Fibroblast of pulmonary artery (primary cell): ENCODE measurements at places on chromosomes 5 and 9.
A peak's percentile ranks its signal among the peaks of the same experiment; 100 is the strongest.

- peak; percentile 70 for DNase-seq
Measured at GRCh38 chr9:133990366-133991213, 1.5 kb downstream of the VAV2 start.

DNA sequence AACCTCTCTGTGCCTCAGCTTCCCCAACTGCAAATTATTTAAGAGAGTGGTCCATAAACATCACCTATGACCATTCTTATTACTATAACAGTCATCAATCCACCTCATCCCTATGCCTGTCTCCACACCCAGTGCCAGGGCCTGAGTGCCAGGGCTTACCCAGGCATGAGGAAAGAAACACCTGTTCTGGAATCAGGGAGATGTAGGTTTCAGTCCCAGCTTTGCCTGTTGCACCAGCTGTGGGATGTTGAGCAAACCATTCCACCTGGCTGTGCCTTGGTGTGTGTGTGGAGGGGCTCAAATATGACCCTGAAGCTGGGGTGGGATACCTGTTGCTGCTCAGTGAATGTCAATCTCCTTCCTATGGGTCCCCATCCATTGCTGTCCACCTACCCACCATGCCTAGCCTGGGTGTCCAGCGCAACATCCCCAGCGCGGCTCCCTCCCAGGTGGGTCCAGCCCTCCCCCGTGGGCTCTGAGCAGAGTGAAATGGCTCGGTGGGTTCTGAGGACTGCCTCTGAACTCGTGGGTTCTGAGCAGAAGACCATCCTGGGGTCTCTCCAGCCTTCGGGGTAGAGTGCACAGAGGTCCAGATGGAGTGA lies 16.3 kb downstream of the AKNA start:
- no peak for DNase-seq

DNA sequence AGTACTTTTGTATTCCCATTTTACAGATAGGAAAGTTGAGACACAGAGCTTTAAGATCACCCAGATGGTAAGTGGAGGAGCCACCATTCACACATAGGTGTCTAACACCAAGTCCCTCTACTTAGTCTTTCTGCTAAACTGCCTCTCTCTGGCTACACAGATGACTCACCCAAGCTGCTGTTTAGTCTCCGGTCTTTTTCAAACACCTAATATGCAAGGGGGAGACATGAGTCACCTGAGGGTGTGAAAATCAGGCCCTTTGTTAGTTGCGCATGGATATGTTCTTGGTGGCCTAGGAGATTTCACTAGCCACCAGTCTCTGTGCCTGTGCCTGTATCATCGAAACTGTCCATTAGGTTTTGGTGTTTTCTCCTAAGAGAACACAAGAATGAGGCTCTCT lies 117.8 kb downstream of the MAST4 start:
- peak; percentile 38 for DNase-seq

DNA sequence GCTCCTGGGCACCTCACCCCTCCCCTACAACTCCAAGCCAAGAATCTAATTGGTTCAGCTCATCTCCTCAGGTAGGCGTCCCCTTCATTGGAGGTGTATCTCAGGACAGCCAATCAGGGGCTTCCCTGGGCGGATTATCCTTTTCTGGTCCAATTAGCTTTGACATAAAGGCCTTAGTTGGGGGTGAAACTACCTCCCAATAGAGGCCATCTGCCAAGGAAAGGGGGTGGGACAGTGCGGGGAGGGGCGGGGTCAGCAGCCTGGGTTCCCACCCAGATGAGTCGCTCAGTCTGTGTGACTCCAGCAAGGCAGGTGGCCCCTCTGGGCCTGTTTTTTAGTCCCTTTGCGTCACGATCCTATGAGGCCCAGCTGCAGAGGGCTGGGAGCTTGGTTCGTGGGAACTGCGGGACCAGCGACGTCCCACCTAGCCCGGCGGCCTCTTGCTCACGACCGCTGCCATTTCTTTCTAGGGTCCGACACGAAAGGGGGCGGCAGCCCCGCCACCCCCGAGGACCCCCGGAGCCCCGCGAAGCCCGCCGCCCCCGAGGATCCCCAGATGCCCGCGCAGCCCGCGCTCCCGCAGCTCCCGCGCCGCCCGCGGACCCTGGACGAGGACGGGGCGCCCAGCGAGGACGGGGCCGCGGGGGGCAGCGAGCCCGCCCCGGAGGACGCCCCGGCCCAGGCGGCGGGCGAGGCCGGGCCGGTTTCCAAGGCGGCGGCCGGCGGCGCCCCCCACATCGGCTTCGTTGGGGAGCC lies 8.9 kb downstream of the PRRT1B start:
- no peak for DNase-seq

GRCh38 chr5:134524826-134525682 lies at the start of gene JADE2:
Gene JADE2, plus strand, starts transcription at chr5:134525670. Its CDS starts 10,188 bp downstream, at chr5:134535858.
- peak; percentile 81 for DNase-seq

DNA sequence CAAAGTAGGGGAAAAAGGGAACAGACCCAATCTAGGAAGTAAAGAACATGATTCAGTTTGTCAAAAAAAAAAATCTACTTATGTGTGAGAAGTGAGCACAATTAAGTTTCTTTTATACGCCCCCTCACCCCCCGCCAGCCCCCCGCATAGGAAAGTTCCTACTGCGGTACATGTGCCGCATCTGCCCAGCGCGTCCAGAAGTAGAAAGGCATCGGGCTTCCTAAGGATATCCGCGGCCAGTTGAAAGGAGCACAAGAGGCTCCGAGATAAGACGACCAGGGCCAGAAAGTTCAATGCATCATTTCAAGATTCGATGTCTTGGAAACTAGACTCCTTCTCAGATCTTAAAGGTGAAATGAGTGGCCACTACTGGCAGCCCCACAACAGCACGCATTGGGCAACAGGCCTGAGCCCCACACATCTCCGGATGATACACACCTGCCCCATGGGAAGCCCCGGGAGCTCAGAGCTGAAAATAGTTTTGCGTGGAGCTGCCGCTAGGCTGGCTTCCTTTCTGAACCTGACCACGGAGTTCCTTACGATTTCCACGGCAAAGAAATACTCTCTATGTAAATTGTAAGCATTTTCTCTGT lies 203.9 kb downstream of the RAB3C start:
- no peak for DNase-seq

GRCh38 chr5:142959683-142960657 lies 189.8 kb downstream of the ARHGAP26 start:
- DNase-seq: peak; percentile 67

- peak; percentile 13 for DNase-seq
Measured at GRCh38 chr5:167626341-167627123, 664.9 kb upstream of the WWC1 start.

DNA sequence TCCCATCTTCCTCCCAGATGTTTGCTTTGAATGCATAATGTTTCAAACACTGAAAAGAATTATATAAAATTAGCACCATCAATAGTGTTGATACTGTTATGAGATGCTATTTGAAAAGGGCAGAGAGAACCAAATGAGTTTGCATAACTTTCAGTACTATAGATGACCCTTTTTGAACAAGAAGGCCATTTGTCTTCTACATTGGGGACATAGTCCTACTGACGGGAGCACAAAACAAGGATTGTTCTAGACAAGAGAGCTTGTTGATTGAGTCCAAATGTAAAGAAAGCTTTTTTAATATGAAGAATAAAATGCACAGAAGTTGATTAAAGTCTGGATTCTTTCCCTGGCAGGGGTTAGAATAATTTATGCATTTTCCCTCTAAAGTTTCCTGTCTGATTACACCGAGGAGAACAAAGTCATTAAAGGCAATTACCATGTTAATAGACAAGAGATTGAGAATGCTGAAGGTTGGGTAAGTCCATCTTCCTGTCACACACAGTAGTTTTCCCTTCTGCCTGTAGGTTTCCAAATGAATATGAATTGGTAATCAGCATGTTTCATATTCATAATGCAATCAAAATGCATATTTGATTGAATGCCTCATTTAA lies 32.8 kb upstream of the ADCY2 start:
- DNase-seq: no peak

DNA sequence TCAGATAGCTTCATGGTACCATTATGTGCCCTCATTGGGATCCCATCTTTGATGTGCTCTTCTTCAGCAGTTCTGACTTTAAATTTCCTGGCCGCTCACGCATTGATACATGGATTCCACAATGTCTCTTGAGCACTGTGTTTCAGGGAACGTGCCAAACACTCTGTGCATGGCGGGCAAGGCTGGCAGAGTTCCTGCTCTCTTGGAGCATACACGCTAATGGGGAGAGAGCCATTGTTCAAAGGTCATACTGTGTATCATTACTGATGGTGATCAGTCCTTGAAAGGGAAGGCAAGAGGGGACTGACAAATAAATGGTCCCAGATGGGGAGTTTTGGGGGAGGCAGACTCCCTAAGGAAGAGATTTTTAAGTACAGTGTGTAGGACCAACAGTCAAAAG lies 52.3 kb downstream of the AMBP start:
- DNase-seq: no peak

DNA sequence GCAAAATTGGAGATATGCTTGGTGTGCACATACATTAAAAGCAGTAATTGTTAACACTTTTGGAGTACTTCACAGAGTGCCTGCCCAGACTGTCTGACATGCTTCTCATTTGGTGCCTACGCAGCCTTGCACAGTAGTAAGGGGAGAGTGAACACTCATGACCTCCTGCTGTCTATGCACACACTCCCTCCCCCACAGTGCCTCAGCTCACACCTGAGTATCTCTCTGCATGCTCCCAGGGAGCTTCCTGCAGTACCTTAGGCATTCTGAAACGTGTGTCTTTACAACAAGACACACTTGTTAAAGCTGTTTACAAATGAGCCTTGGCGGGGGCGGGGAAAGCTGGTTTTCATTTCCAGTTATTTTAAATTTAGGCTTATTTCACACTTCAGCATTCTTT lies 18.0 kb downstream of the MAP3K1 start:
- DNase-seq: no peak

DNA sequence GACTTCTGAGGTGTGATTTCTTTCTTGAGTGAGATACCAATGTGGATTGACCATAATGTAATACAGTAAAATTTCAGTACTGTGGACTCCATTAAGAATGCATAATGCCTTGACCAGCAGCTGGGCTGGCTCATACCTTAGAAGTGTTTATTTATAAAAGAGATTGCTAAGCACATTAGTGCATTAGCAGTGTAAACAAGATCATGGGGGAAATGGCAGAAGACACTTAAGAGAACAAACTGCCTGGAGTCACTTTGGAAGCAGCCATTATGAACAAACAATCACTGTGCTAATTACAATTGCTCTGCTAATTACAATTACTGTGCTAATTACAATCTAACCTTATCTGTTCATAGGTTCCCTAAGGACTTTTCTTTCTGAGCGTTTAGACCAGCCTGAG lies 104.2 kb downstream of the TRIM32 start:
- no peak for DNase-seq

DNA sequence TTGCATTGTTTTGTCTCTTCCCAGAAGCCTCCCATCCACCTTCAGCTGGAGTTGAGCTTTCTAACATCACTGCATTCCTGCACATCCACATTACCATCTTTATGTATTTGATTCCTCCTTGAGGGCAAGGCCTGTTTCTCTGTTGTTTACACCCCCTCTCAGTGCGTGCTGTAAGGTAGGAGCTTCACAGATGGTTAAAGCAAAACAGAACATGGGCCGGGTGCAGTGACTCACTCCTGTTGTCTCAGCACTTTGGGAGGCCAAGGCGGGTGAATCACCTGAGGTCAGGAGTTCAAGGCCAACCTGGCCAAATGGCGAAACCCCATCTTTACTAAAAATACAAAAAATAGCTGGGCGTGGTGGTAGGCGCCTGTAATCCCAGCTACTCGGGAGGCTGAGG lies 110.9 kb downstream of the KCNIP1 start:
- DNase-seq: no peak

DNA sequence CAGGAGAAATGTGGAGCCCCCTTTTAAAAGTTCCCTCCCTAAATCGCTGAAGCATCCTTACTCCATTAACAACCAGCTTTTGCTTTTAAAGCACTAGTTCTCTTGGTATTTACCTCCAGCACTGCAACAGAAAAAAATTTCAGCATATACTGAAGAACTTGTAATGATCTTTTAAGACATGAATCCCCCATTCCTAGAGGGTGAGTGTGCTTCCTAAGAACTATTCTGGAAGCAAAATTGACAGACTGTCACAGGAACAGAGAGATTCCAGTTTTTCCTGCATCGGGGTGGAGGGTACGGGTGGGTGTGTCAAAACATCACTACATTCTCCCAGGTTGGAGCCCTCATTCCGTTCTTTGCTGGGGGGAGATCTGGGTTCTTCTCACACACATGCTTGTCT lies 151.9 kb downstream of the EBF1 start:
- peak; percentile 9 for DNase-seq

GRCh38 chr9:135127718-135128670 lies 40.5 kb downstream of the OLFM1 start:
- no peak for DNase-seq

DNA sequence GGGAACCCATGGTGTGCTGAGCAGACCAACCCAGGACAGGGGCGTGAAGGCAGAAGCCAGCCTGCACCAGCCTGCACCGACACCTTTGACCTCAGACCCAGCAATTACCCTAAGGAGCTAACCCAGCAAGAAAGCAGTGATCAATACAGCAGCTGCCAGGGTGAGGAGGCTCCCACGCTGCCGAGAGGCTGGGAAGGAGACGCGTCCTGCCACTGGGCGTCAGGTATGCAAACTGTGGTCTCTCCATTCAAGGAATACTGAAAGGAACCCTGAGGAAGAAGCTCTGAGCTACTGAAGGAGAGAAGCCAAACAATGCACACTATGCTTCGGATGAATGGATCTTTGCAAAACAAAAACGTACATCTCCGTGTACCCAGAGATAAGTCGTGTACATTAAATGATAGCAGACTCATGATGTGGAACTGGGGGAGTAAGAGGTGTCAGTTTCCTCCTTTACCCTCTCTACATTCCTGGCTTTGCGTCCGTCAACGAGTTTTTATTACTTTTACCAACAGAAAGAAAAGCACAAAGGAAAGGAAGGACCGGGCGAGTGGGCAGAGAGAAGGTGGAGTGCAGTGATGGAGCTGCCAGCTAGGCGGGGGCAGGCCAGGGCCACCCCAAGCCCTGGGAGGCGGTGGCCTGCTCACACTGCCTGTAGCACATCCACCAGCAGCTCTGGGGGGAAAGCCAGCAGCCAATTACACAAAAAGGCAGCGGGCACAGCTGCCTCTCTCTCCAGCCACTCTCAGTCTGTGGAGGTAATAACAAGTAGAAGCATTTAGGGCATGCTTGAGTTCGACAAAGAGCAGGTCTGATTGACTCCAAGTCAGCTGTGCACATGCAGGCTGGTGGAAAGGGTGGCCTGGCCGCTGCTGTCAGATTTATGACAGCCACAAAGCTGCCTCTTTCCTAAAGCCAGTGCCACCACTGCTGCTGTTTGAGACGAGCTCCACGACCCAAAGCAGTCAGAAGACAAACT lies 29.3 kb downstream of the RASGEF1C start:
- no peak for DNase-seq

DNA sequence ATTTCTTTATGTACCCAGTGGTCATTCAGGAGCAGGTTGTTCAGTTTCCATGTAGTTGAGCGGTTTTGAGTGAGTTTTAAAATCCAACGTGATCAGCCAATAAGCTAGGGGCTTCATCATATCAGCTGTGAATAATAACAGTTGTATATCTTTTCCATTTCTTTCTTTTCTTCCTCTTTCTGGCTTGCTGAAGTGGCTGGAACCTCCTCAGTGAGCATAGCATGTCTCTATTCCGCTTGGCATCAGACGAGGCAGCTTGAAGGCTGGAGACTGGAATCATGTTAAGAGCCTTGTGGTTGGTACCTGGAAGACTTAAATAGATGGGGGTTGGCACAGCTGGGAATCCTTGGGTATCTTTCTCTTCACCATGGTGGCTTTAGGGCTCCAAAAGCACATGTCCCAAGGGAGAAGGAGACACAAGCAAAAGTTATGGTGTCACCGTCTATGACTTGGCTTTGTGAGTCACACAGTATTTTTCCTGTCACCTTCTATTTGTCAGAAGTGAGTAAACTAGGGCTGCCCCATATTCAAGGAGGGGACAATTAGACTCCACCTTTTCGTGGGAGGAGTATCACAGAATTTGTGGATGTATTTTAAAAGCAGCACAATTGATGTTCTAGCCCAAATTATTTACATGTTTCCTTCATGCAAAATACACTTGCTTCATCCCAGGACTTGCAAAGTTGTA lies 38.0 kb upstream of the RETREG1 start:
- no peak for DNase-seq
